GM23248 (cell line): ENCODE measurements at places on chromosomes 6 and 20. TPM values are rescaled to one million over a fixed set of nuclear protein-coding genes. Genes with fewer than 3 reads are reported as not detected.

The RAMACL gene
- 0.13 and 2.1 TPM in 2 replicates for total RNA-seq

The HUS1B gene
- total RNA-seq: 0.32 TPM in 1 of 2 replicates, not detected in the other

- H3K4me1 ChIP-seq: peaks cover 9% of the 10 kb centered on the region
- H3K4me3 ChIP-seq: peak overlapping the region; percentile 58
- H3K27ac ChIP-seq: peak overlapping the region; percentile 53
- peak; percentile 91 for DNase-seq
These were observed 130.9 kb upstream of the PTPN1 start for GRCh38 chr20:50379049-50379990.

DNA sequence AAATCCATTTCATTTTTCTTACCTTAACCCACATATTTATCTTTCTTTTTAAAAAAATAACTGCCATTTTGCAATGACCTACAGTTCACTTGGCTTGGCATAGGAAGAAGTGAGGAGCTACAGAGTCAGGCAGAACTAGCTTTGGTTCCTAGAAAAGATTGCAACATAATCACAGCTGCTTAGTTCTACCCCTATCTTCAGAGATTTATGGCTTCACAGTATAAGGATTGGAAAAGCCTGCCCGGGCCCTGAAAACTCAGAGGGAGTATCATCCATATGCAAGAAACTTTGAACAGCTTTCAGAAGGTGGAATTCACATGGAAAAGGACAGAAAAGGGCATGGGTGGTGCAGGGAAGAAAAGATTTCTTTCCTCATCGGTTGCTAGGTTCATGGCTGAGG lies 774.3 kb upstream of the CHD6 start:
- H3K27me3 ChIP-seq: no peaks in the 10 kb centered on the region
- no peaks in the 10 kb centered on the region for H3K4me1 ChIP-seq
- H3K27ac ChIP-seq: no peak overlapping the region
- no peaks in the 10 kb centered on the region for H3K36me3 ChIP-seq
- H3K4me3 ChIP-seq: no peak overlapping the region

- no peak overlapping the region for H3K27ac ChIP-seq
- no peaks in the 10 kb centered on the region for H3K27me3 ChIP-seq
- H3K4me1 ChIP-seq: peaks cover 9% of the 10 kb centered on the region
- peak; percentile 63 for DNase-seq
- no peak overlapping the region for H3K4me3 ChIP-seq
These were observed 79.8 kb upstream of the CHD6 start for GRCh38 chr20:41697861-41698559.

GRCh38 chr20:11130554-11131166 lies 456.9 kb upstream of the JAG1 start:
- H3K27me3 ChIP-seq: peaks cover 6% of the 10 kb centered on the region; the same call in 1 of the 2 replicates
- H3K4me3 ChIP-seq: no peak overlapping the region
- no peaks in the 10 kb centered on the region for H3K36me3 ChIP-seq
- no peak for DNase-seq
- no peak overlapping the region for H3K27ac ChIP-seq

DNA sequence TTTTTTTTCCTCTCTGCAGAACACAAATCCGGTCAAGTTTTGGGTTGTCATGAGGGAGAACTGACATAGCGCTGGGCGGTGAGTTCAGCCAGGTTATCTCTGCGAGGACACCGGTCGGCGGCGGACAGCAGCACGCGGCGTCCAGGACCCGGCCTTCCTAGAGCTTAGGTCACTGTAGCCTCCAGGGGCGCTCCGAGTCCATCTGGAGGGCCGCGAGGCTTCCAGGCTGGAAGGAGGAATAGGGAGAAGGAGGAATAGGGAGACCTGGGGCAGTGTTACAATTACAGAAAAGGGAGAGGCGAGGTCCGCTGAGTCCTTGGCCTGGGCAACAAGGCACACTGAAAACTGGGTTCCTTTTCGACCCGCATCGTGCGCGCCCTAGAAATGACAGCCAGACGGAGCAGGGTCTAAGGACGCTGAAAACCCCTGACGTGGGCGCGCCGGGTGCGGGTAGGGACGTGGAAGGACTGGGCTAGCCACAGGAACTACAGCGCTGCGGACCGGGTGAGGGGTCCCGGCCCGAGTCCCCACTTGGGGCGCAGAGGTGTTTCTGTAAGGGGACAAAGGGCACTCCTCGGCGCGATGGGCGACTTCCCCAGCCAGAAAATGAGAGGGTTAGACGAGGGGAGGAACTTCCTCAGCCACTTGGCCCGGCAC lies 536 bp upstream of the FNDC1 start:
- peak; percentile 23 for DNase-seq
- 0 out of 2 replicates have a peak, but pooled peaks cover 7% of the 10 kb centered on the region for H3K27me3 ChIP-seq
- H3K4me1 ChIP-seq: peaks cover 21% of the 10 kb centered on the region
- 0 out of 2 replicates have a peak overlapping the region, but pooled peaks have one; percentile 10 for H3K4me3 ChIP-seq

- peak; percentile 93 for DNase-seq
- H3K4me3 ChIP-seq: no peak overlapping the region
- H3K27ac ChIP-seq: peak overlapping the region; percentile 53
- peaks cover 35% of the 10 kb centered on the region for H3K4me1 ChIP-seq
These were observed 39.3 kb downstream of the GSTA2 start for GRCh38 chr6:52724042-52724405.

DNA sequence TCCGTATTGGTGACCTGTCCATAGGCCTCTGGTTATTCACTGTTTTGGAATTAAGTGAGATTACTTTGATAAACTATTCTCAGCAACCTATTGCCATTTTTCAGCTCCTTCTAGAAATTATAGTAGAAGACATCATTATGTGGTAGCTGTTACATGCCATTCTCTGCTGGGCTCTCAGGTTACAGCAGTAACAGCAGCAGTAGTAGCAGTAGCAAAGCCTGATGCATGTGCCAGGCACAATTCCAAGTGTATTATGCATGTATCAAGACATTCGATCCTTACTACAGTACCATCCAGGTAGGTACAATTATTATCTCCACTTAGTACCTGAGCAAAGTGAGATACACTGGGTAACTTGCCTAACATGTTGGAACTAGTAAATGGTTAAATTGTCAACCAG lies 74.3 kb downstream of the RPS12 start:
- H3K27me3 ChIP-seq: peaks cover 4% of the 10 kb centered on the region; the same call in 1 of the 2 replicates
- peak; percentile 1 for DNase-seq
- H3K36me3 ChIP-seq: no peaks in the 10 kb centered on the region

DNA sequence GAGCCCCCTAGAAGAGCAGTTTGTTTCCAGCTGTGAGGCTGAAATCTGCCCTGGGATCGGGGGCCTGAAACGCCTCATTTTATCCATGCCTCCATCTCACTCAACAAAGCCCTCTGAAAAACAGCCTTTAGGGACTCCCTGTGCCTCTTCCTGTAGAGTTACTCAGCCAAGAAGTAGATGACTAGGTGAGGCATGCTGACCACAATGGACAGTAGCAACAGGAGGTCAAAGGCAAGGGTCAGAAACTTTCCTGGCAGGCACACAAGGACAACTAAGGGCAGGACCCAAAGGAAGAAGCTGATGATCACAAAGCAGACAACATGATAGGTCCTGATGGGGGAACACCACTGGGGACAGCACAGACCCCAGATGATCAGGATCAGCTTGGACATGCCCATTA lies 12.8 kb downstream of the MAS1L start:
- H3K4me3 ChIP-seq: no peak overlapping the region
- no peak overlapping the region for H3K27ac ChIP-seq
- no peaks in the 10 kb centered on the region for H3K27me3 ChIP-seq

DNA sequence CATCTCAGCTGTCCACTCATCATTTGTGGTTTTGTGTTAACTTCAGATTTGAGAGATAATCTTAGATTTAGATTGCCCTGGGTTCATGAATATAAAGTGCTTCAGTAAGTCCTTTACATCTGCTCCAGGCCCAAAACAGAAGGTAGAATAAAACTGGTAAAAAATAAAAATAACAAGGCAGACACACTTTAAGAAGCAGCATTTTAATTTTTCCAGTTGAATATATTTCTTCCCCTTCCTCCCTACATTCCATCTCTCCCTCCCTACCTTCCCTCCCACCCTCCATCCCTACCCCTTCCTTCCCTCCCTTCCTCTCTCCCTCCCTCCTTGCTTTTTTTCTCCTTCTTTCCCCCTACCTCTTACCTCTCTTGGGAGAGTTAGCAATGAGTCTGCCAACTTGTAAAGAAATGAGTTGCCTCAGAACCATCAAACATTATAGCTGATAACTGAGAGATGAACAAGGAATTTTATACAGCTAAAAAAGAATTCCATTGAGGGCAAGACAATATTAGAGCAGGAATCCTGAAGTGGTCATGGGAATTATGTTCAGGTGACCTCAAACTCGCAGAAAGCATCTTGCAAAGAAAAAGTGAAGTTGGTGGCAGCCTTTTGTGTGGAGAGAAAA lies 145.0 kb upstream of the SOX4 start:
- DNase-seq: no peak
- no peaks in the 10 kb centered on the region for H3K36me3 ChIP-seq
- H3K4me1 ChIP-seq: no peaks in the 10 kb centered on the region
- no peaks in the 10 kb centered on the region for H3K27me3 ChIP-seq

- H3K4me1 ChIP-seq: peaks cover 18% of the 10 kb centered on the region
- no peaks in the 10 kb centered on the region for H3K36me3 ChIP-seq
- no peaks in the 10 kb centered on the region for H3K27me3 ChIP-seq
- H3K27ac ChIP-seq: peak overlapping the region; percentile 76
- peak; percentile 94 for DNase-seq
These were observed 499.3 kb downstream of the CDKAL1 start for GRCh38 chr6:21033575-21034026.

- no peak overlapping the region for H3K4me3 ChIP-seq
- H3K27me3 ChIP-seq: no peaks in the 10 kb centered on the region
- peaks cover 20% of the 10 kb centered on the region for H3K4me1 ChIP-seq
- DNase-seq: no peak
These were observed 14.2 kb downstream of the PPP1R14C start for GRCh38 chr6:150157081-150157480.

DNA sequence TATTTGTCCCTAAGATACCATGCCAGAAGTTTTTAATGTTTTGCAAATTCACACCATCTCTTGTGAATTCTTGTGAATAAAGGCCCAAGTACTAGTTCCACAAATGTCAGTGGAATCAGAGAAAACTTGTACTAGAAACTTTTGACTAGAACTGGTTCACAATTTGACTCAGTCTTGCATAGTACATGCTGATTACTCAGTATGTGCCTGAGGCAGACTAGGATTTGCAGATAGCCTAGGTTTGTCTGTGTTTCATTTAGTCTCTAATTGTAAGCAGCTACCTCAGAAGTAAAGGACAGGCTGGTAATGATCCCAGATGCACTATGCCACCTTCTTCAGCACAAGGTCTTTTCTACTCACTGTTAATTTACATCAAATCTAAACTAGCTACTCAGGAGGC lies 34.2 kb upstream of the GSTA4 start:
- no peak overlapping the region for H3K4me3 ChIP-seq
- peaks cover 14% of the 10 kb centered on the region for H3K4me1 ChIP-seq
- peak; percentile 29 for DNase-seq
- peaks cover 28% of the 10 kb centered on the region; the same call in 1 of the 2 replicates for H3K36me3 ChIP-seq
- H3K27ac ChIP-seq: no peak overlapping the region

DNA sequence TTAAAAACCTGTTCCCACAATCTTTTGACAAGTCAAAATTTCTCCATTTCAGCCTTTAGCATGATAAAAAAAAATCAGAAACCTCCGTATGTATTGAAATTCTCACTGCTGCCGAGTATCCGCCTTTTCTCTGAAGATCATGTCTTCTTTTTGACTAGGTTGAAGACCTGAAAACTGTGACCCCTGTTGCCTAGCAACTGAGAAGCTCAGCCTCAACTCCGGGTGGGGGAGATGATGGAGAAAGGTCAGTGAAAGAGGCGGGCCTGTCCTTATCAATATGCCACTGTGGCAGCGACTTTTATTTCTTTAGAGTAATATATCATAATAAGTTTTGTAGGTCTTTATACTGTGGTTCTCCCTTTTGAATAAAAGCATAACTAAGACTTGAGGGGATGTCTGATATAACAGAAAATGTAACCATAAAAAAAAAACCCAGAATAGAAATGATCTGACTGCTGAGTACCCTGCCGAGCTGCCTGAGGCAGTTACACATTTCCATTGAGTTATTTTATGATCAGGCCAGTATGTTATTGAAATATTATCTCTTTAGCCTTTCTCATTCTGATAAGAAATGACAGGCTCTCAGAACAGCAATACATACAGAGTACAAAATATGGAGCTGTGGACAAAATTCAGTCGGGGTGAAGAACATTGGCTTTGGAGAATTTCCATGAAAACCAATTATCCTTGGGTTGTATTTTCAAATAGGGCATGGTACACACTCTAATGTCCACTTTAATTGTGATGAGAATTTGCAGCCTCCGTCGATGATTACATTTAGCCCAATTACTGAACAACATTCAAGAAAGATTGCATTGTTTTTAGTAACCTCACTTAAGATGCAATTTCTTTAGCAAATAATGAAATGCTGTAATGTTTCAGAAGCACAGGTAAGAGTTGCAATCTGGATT lies 136.7 kb upstream of the EEF1E1 start:
- H3K27me3 ChIP-seq: peaks cover 43% of the 10 kb centered on the region
- no peak for DNase-seq
- peaks cover 6% of the 10 kb centered on the region; the same call in 1 of the 2 replicates for H3K4me1 ChIP-seq
- H3K4me3 ChIP-seq: no peak overlapping the region
- H3K27ac ChIP-seq: no peak overlapping the region
- H3K36me3 ChIP-seq: no peaks in the 10 kb centered on the region

DNA sequence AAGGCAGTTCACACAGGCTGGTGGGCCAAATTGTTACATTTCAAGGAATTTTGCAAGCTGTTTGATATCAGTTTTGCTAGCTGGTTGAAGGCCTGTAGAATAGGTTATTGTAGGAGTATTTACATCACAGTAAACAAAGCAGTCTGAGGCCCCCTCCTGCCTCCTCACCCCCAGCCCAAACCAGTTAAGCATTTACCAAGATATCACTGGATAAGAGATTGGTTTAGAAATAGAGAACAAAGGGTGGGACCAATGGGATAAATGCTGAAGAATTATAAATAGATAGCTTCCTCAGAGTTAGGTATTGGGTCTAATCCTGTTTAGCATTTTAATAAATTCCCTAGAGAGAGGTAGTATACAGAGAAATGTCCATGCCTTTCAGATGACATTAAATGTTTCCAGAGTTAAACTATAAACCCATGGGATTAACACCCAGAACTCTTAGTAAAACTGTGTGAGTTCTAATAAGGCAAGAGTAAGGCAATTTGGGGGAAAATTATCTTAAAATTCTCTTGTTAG lies 2.3 kb upstream of the PHACTR2 start:
- H3K27me3 ChIP-seq: no peaks in the 10 kb centered on the region
- peak overlapping the region; percentile 35; the same call in 1 of the 2 replicates for H3K4me3 ChIP-seq
- DNase-seq: peak; percentile 8
- H3K4me1 ChIP-seq: peaks cover 48% of the 10 kb centered on the region

DNA sequence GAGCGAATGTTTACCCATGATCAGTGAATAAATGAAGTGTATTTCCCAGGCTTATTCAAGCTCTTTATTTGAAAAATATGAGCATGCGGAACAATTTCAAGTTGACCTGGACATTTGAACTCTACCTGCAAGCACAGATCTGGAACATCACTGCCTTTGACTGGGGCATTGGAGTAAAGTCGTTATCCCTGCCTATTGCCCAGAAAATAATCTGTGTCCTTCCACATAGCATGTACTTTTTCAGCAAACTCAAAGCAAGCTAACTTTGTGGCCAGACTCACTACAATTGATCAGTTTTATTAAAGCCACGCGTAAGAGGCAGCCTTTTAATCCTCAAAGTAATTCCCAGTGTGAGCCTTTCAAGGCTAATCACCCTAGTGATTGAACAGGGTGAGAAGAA lies 73.4 kb upstream of the PAK5 start:
- peaks cover 23% of the 10 kb centered on the region for H3K27me3 ChIP-seq
- no peak for DNase-seq
- H3K27ac ChIP-seq: no peak overlapping the region
- no peaks in the 10 kb centered on the region for H3K36me3 ChIP-seq
- no peak overlapping the region for H3K4me3 ChIP-seq
- H3K4me1 ChIP-seq: no peaks in the 10 kb centered on the region
